ENCODE measurements at places on chromosomes 3 and 15.

- no peak for DNase-seq
Measured at GRCh38 chr3:133763797-133764683, 17.8 kb downstream of the TF start.

DNA sequence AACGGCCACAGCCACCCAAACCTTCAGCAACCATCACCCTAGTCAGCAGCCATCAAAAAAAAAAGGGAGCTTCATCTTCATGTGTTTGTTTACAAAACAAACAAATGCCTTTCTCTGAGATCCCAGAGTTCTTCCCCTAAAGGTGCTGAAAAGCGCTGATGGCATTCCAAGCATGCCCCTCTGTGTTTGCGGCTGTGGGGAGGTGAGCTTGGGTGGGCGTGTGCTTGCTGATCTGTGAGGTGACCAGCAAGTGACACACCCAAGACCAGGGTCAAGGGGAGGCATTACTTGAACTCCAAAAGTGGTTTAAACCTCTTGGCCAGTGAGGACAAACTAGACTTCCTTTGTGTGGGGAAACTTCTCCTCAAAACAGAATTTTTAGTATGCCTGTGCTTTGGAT lies 81.5 kb downstream of the DHX36 start:
- DNase-seq = no peak

- DNase-seq = no peak
Measured at GRCh38 chr3:141538568-141539240, 51.9 kb downstream of the RASA2 start.

DNA sequence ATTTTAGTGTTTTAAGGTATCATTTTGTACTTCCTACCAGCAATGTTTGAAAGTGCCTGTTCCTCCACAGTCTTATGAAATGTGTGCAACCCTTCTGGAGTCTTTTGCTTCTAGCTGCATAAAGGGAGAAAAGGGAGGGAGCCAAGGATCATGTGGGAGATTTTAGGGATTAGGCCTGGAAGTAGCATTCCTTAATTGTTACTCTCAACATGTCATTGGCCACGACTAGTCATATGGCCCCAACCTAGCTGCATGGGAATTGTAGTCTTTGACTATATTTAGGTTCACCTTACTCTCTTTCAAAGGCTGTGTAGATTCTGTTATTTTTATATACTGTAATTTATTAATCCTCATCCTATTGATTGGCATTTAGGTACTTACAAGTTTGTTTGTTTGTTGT lies 14.9 kb downstream of the CRTAP start:
- no peak for DNase-seq

- DNase-seq = no peak
Measured at GRCh38 chr3:189606774-189607173, 24.4 kb upstream of the TP63 start.

GRCh38 chr15:36832774-36833463 lies 253.5 kb downstream of the CDIN1 start:
- no peak for DNase-seq

DNA sequence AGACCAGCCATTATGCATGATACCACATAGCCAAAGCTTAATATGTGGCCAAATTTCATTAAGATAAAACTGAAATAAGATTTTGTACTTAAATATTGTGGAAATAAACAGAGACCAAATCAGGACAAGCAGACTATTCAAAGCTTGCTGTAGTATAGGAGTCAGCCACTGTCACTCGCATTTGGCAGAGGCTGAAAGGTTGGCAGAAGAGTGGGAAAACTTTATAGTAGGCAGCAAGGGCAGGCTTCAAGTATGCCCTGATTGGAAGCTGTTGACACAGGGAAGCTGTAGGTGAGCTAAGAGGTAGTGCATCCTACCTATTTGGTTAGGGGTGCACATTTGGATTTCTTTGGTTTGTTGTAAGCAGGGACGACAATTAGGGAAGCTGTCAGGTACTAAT lies 202.5 kb upstream of the PDZRN3 start:
- DNase-seq = no peak

DNA sequence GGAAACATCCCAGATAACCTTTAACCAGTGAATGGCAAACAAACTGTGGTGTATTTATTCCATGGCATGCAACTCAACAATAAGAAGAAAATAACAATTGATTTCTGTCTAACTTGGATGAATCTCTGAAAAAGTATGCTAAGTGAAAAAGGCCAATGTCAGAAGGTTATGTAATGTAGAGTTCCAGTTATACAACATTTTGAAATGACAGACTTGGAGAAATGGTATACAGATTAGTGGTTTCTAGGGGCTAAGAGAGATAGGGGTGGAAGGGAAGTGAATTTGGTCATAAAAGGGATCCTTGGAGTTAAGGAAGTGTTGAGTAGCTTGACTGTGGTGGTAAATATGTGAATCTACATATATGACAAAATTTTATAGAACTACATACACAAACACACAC lies 269.4 kb upstream of the SUCLG2 start:
- no peak for DNase-seq

GRCh38 chr3:297585-297984 lies 101.0 kb downstream of the CHL1 start:
- no peak for DNase-seq

GRCh38 chr3:114841515-114841914 lies 305.6 kb downstream of the ZBTB20 start:
- DNase-seq = no peak

GRCh38 chr3:132332508-132332907 lies 15.3 kb downstream of the ACP3 start:
- no peak for DNase-seq

DNA sequence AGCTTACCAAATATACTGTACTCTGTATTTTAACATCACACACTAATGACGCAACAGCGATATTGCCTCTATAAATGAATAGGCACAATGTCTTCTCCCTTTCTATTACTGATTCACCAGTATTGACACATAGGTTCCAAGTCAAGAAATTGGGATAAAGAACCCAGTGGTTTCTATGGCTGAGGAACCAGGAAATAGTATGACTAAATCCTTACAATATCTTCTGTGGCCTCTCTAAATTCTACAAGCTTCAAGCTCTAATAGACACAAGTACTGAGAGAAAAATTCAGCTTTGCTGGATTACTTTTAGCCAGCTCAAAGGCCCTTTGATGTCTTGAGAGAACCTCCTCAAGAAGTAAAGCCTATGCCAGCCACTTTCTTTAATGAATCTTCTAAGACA lies 162.5 kb downstream of the DPH6 start:
- no peak for DNase-seq

- DNase-seq = no peak
Measured at GRCh38 chr15:91997163-91997562, 143.7 kb downstream of the SLCO3A1 start.

GRCh38 chr3:140007911-140008869 lies 73.2 kb downstream of the CLSTN2 start:
- no peak for DNase-seq

DNA sequence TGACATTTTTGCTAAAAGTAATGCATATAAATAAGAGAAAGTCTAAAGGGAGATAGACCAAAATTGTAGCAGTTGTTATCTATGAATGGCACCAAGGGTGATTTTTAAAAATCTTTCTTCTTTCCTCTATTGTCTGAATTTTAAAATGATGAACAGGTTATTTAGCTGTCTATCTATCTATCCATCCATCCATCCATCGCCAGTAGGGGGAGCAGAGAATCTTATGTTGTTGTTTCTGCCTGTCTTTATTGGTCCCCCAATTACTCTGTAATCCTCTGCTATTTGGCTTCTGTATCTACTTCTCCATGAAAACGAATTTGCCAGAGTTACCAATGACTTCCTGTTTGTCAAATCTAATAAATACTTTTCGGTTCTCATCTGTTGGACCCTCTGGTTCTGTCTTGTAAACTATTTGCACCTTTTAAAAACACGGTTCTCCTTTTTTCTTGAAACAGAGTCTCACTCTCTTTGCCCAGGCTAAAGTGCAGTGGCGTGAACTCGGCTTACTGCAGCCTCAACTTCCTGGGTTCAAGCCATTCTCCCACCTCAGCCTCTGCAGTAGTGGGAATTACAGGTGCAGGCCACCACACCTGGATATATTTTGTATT lies 86.0 kb downstream of the ECT2 start:
- peak; percentile 36 for DNase-seq

DNA sequence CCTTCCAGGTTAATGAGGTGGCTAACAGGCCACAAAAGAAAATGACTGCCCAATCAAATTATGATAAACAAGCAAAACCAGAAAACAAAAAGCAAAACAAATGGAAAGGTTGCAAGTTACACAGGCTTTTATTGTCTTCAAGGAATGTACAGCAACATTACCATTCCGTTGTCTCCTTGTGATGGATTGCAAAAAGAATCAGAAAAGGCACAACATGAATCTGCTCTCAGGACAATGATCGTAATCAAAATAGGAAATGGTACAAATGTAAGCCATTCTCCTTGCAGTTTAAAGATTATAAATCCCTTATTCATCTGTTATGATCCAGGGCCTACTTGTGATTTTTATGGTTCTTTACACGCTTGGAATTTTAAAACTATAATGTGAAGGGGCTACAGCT lies 125.8 kb downstream of the ECT2 start:
- DNase-seq = no peak

DNA sequence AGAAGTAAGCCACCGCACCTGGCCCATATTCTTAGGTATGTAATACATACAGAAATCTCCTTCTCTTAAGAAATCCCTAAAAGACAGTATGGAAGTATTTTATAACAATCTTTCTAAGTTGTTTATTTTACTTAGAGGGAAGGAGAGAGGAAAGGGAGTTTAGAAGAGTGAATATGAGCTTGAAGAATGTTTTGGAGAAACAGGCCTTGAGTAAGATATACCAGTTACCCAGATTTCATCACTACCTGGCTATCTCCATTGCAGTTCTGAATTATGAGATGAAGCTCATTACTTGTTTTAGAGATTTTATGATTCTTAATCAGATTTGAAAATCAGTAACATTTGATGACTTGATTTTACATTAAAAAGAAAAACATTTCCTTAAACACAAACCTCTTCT lies 71.9 kb downstream of the DCUN1D1 start:
- no peak for DNase-seq

GRCh38 chr3:119322021-119322834 lies 28.0 kb downstream of the ARHGAP31 start:
- no peak for DNase-seq

GRCh38 chr3:69491975-69492374 lies 106.1 kb upstream of the FRMD4B start:
- DNase-seq = no peak

GRCh38 chr3:165532851-165533250 lies 304.4 kb downstream of the BCHE start:
- no peak for DNase-seq

- no peak for DNase-seq
Measured at GRCh38 chr3:78516437-78516836, 1251.4 kb downstream of the ROBO1 start.

DNA sequence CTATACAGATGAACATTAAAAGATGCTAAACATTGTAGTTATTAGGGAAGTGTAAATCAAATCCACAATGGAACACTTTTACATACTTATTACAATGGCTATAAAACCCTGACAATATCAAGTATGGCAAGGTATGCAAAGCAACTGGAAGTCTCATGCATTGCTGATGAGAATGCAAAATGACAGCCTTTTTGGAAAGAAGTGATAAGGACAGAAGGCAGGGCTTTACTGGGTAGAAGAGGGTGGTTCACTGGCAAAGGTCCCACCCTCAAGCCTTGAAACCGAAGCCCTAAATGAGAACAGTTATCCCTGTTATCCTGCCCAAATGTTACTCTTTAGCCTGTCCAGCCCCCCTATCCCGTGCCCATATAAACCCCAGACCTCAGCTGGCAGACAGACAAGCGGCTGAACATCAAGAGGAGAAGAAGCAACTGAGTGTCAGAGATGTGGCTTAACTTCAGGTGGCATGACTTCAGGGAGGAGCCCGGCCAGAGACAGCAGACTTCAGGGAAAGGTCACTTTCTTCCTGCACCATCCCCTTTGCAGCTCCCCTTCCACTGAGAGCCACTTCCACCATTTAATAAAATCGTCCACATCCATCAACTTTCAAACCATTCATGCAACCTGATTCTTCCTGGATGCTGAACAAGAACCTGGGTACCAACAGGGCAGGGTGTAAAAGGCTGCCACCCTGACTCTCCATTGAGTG lies 732 bp upstream of the GCSAM start:
- no peak for DNase-seq

GRCh38 chr3:113213896-113214587 lies 2.7 kb downstream of the BOC start:
- DNase-seq = no peak

DNA sequence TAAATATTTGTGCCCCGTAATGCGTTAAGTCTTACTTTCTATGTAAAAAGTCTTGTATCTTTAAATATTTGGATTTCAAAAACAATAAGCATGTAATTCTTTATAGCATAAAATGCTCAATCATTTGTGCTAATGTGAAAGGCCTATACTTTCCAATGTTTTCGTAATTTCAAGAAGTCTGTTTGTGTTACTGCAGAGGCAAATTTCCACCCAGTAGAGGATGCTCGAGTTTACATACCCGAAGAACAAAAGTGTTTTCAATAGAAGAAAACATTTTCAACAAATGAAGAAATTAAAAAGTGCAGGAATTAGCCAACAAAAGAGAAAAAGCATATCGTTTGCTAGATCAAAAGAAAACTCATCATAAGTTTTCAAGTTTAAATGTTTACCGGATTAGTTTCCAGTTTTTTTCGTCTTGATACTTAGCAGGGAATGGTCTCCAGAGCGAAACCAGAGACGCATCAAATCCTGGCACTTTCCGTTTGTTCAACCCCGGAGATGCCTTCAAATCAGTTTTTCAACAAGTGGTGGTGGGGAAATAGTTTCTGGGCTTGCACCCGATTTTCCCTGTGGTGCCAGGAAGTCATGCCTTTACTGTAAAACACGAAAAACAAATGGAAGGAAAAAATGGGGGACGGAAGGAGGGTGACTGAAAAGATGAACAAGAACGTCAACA lies 1.0 kb downstream of the CGGBP1 start:
- no peak for DNase-seq

- no peak for DNase-seq
Measured at GRCh38 chr3:59424268-59425010, 374.6 kb upstream of the CFAP20DC start.

- no peak for DNase-seq
Measured at GRCh38 chr15:89937365-89938350, 24.9 kb upstream of the ARPIN start.

DNA sequence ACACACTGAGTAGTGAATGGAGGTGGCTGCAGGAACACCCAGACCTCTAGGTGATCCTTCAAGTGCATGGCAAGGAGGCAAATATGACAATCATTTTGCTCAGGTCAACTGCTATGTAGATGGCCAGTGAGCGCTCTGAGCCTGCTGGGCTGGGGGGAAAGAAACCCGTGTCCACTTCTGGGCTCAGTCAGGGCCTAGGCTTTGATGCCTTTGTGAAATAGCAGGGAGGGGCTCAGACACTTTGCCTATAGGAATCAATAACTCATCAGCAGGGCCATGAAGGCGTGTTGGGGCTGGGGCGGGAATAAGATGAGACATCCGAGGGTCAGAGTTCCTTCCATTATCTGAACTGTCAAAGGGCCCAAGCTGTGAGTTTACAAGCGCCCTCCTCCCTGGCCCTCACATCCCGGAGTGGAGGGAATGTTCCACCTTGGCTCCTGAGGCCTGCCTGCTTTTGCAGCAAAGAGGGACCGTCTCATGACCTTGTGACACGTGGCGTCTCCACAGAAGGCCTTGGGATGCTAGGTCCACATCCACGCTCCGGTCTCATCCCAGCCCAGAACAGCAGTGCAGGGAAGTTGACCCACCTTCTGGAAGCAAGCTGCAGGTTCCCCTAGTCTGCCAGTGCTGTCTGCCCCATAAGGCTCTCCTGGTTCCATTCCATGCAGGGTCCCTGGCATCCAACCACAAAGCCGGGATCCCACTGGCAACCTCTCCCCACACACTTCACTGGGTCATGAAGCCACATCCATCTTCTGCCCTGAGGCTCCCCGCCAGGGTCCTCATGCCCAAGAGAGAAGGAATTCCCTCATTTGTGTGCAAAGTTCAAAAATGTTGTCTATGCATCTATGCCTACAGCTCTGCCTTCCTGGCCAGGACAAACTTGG lies 78.4 kb downstream of the CHSY1 start:
- DNase-seq = no peak
